ENCODE measurements at places on chromosomes 12 and 14.

DNA sequence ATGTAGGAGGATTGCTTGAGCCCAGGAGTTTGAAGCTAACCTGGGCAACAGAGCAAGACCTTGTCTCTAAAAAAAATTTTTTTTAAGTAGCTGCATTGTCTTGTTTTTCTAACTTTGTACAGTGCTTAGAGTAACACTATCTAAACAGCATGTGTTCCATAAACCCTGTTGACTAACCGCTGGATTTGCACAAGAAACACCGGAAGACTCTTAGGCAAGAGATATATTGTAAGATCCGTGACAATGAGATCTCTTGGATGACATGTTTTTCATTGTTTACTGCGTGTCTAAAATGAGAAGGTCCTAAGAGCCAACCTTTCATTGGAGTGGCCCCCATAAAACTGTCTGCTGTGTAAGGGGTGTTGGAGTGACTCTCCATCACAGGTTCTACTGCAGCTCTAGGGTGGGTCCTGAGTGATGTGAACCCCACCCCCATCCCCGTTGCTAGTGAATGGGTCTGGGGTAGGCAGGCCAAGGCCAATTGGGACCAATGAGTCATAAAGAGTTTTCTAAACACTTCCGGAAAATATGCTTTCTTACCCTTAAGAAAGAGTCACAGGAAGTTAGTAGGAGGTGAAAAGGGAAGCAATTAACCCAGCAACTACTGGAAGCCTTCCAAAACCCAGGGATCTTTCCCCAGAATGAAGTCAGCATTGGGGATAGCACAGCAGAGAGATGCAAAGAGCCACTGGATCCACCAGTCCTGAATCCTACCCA is 24.3 kb upstream of the PCNX1 start:
- DNase-seq = no peak

DNA sequence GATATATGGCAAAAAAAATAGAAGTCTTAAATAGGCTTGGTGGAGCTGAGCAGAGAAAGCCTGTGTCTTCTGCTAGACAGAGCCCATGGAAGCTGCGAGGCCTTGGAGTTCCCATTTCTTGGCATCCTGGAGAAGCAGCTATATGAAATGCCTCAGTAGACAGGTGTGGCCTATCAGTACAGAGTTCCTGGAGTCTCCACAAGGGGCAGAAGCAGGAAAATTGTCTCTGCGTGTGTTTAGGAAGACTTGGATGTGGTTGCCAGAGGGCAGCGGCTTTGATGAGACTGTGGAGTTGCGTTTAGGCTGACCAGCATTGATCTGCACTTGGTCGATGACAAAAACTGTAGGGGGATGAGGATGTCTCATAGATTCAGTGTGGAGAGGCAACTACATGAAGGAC is 334.5 kb upstream of the SEL1L start:
- DNase-seq = no peak

GRCh38 chr14:103489621-103490020 is 33.0 kb downstream of the CKB start:
- DNase-seq = no peak

GRCh38 chr14:101966742-101967141 is 2.4 kb downstream of the DYNC1H1 start:
- DNase-seq = no peak

DNA sequence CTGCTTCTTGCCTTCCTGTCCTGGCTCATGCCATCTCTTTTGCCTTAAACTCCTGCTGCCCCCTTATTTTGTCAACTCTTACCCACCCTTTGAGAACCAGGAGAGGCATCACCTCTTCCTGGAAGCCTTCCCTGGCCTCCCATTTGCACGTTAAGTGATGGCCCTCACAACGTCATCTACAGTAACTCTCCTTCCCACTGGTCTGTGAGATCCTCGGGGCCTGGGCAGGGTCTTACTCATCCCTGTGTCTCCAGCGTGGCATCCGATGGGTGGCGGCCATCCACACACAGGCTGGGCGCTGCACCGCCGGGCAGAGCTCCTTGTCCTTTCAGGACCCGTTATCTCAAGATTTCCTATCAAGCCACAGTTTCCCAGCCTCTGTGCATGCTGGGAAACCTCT is 16.8 kb upstream of the CACNA2D4 start:
- DNase-seq = no peak

GRCh38 chr12:32032205-32032810 is 73.1 kb downstream of the RESF1 start:
- DNase-seq = no peak

- DNase-seq = no peak
Observed at GRCh38 chr12:12616512-12617310, 5.0 kb downstream of the CREBL2 start.
